ENCODE measurements at places on chromosomes 1 and 21.

DNA sequence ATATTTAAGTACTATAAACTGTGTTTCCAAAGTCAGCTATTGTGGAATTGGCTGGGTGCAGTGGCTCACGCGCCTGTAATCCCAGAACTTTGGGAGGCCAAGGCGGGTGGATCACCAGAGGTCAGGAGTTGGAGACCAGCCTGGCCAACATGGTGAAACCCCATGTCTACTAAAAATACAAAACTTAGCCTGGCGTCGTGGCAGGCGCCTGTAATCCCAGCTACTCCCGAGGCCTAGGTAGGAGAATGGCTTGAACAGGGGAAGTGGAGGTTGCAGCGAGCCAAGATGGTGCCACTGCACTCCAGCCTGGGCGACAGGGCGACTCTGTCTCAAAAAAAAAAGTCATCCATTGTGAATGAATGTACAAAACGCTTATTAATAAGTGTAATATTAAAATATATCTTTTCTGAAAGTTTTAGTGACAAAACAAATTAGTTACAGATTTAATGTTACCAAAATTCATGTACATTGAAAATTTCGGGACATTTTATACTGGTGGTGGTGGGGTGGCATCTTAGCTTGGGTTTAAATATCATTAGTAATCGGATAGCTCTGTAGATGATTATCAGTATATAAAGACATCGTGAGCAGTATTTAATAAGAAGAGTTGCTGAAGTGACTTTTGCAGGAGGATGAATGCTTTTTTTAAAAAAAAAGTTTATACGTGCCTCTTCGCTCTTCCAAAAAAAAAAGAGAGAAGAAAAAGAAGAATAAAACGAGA, 503 bp upstream of the SRSF11 start:
- DNase-seq: no peak

- DNase-seq: no peak
Observed at GRCh38 chr1:178931858-178932551, 61.1 kb upstream of the ANGPTL1 start.

DNA sequence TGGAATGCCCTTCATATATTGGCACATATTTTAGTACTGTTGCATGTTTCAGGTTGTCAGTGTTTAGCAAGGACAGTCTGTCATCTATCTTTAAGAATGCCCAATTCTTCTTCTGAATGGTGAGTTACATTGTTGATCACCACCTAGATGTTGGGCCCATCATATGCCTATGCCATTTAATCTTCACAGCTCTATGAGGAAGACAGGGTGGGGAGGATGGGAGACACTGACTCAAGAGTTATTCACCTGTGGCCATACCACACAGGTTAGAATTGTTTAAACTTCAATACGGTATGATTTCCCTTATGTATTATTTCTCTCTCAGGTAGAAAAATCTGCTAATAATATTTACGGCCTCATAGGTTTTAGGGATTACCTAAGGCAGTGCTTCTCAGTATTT, 44.8 kb downstream of the MPZL1 start:
- no peak for DNase-seq

DNA sequence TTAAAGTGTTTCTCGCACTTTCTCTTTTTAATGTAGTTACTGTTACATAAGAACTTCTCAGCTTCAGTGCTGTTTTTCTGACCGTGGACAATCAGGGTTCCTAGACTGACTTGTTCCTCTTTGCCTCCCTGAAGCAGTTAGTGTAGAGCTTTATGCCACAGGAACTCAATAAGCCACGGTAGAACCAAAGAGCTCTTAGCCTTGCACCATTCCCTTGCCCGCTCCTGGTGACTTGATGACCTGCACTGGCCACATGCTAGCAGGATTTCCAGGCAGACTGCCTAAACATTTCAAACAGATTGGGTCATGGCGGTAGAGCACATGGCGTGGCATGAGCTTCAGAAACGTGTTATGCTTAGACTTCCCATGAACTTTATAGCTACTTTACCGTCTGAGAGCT, 18.8 kb upstream of the FASLG start:
- no peak for DNase-seq

DNA sequence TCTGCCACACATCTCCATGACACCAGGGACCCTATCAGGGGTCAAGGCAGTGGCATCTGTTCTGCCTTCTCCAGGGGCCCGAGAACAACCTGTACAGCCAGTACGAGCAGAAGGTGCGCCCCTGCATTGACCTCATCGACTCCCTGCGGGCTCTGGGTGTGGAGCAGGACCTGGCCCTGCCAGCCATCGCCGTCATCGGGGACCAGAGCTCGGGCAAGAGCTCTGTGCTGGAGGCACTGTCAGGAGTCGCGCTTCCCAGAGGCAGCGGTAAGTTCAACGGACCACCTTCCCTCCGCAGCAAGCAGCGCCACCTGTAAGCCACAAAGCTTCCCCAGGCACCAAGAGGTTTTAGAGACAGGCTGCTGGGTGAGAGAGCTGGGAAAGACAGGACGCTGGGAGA, 15.9 kb downstream of the MX2 start:
- no peak for DNase-seq

GRCh38 chr1:154454386-154455120, 47.5 kb upstream of the TDRD10 start:
- DNase-seq: no peak

GRCh38 chr1:156838972-156839371, 19.9 kb downstream of the INSRR start:
- DNase-seq: peak; percentile 69

- DNase-seq: no peak
Observed at GRCh38 chr1:170765712-170766330, 101.9 kb downstream of the PRRX1 start.

GRCh38 chr1:97245682-97246081, 524.1 kb downstream of the PTBP2 start:
- DNase-seq: no peak

GRCh38 chr21:42649122-42650032, 4.0 kb upstream of the PDE9A start:
- DNase-seq: no peak

DNA sequence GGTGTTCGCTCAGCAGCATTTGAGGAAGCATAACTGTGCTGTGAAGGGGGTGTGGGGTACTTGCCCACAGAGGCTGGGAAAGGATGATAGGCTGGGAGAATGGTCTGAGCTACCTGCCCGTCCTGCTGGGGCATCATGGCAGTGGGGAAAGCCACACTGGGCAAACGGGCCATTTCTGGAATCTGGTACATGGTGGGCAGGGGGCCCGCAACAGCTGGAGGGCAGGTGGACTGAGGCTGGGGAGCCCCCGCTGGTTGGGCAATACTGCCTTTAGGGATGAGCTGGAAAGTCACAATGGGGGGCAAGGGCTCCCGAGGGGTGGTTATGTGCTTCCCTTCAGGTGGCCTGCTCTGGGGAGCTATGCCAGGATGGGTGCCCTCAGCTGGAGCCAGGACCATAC, 19.2 kb upstream of the ADAM30 start:
- no peak for DNase-seq

GRCh38 chr21:33642896-33643657, 776 bp downstream of the ITSN1 start:
- peak; percentile 35 for DNase-seq

- DNase-seq: no peak
Observed at GRCh38 chr1:191889623-191890003, 268.6 kb upstream of the RGS18 start.

GRCh38 chr1:8084913-8085312, 58.8 kb upstream of the ERRFI1 start:
- no peak for DNase-seq

DNA sequence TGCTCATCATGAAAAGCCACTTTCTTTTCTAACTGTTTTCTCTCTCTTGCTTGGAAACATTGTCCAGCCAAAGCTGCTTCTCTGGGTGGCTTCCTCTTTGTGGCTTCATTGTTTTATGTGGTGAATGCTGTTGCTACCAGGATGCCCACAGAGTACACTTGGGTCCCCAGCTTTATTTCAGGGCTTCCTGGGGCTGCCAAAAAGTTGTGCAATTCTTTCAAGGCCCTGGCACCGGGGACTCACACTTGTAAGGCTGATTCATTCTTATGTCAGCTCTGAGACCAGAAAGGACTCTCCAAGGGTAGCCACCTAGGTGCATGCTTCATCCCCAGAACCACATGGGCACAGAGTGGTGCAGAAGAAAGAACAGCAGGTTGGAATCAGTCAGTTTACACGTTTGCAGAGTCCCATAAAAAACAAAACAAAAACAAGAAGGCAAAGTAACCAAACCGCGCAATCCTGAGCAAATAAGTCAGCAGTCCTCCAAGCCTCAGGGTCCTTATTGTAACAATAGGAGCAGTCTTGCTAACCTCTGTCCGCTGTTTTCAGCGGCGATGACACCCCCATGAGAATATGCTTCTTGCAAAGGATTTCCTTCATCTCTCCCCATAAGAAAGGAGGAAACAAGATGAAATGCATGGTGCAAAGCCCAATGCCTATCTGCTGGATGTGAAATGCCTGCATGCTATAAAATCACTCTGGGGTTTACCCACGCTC, 89.9 kb upstream of the SSX2IP start:
- DNase-seq: no peak

- peak; percentile 75 for DNase-seq
Observed at GRCh38 chr21:37208741-37209225, 58.4 kb downstream of the VPS26C start.

DNA sequence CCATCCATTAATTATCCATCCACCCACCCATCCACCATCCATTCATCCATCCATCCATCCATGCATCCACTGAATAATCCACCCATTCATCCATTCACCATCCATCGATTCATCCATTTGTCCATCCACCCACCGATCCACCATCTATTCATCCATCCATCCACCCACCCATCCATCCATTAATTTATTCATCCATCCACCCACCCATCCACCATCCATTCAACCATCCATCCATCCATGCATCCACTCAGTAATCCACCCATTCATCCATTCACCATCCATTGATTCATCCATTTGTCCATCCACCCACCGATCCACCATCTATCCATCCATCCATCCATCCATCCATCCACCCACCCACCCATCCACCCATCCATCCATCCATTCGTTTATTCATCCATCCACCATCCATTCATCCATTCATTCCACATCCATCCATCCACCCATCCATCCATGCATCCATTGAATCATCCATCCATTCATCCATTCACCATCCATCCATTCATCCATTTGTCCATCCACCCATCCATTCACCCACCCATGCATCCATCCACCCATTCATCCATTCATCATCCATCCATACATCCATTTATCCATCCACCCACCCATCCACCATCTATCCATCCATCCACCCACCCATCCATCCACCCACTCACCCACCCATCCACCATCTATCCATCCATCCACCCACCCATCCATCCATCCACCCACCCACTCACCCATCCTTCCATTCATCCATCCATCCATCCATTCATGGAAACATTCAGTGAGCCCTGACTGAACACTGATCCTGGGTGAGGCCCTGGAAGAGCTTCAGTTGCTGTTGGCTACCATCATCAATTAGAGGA, 83.4 kb upstream of the ARHGEF16 start:
- DNase-seq: no peak

DNA sequence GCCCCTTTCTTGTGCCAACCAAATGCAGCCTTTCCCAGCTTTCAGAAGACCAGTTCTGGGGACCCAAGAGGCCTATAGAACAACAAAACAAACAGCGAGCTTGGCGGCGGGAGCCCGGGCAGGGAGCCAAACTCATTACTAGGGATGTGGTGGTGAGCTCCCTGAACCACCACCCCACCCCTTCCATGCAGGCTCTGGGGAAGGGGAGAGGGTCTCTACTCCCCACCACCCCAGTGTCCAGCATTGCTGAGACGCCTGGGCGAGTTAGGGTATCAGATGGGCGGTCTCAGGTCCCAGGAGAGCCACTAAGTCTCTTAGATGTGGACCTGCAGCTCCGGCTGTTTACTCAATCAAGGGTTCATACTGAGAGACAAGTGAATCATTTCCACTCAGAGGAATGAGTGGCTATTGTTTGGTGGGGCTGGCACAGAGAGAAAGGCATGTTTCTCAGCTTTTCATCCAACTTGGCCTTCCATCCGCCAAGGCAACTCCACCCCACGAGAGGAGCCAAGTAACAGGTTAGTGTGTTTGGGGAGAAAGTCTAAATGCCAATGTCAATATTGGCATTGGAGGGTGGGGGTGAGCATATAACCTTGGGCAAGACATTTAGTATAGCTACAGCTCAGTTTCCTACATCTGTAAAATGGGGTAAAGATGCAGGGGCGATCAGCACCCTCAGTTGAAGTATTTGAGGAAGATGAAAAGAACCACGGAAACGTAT, 40.9 kb downstream of the PLXNA2 start:
- no peak for DNase-seq

- no peak for DNase-seq
Observed at GRCh38 chr1:62417351-62417999, 19.4 kb upstream of the USP1 start.

- DNase-seq: no peak
Observed at GRCh38 chr1:156117414-156118176, 3.1 kb downstream of the LMNA start.

DNA sequence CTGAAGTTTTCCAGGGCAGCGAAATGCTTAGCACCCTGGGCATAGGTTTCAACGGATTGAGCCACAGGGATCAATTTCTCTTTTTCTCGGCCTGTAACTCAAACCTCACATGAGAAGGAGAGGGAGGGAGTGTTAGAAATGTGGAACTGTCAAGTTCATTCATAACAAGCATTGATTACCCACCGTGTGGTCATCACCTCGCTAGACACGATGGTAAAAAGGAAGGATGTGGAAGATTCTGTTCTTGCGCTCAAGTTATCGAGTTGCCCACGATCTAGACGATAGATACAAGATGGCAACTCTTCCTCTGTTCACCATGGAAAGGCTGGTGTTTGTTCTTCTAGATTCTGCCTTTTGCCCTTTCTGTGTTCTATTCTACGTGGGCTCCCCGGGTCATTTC, 4.0 kb upstream of the RCAN3 start:
- no peak for DNase-seq

- peak; percentile 85 for DNase-seq
Observed at GRCh38 chr1:42146626-42147320, 6.4 kb upstream of the GUCA2B start.

GRCh38 chr1:183236158-183236725, 50.2 kb downstream of the LAMC2 start:
- no peak for DNase-seq

DNA sequence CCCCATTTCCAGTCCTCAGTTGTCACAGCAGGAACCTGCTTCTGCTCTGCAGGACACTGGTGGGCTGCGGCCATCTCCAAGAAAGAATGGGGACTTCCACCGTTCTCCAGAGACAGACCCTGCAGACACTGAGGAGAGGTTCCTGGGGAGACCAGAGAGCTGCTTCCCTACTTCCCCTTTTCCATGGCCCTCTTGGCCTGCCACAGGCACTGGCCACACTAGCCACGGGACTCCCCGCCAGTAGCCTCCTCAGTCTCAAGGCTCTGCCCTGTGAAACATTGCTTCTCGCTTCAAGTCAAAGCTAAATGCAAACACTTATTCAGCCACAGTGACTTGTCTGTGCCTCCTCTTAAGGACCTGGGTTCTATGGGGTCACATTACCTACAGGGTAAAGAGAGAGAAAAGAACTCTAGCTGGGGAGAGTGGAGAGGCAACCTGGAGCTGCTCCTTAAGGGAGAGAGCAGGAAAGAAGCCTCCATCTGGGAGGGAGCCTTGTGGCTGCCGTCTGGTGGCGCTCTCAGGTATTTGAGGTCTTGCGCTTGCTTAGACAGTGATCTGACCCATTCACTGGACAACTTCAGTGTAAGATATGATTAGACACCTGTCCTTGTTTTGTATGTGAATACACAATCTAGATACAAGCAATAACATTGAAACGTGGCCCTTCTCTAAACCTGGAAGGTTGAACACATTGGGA, 5.4 kb upstream of the SLAMF8 start:
- peak; percentile 42 for DNase-seq
